ENCODE measurements at places on chromosomes 2 and 18.

DNA sequence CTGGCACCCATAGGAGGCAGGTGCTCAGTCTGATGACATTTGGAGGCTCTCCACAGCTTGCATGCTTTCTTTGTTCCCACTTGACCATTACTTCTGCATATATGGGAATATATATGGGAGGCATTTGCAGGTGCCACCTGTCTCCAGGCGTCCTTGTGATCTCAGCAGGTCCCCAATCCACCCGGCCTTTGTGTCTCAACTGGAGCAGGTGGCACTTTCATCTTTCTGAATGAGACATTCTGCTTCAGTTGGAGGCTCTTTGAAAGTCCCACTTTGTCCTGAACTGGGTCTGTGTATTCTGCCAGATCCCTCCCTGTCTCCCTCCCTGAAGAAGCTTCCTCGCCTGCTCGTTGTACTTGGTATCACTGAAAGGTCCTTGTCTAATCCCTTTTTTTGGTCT lies 318.1 kb upstream of the EPAS1 start:
- no peak for ATAC-seq

- no peak for ATAC-seq
These were observed 268.8 kb downstream of the TWIST2 start for GRCh38 chr2:239116456-239117246.

- ATAC-seq = no peak
These were observed 47.2 kb upstream of the ZNF396 start for GRCh38 chr18:35424356-35424755.

DNA sequence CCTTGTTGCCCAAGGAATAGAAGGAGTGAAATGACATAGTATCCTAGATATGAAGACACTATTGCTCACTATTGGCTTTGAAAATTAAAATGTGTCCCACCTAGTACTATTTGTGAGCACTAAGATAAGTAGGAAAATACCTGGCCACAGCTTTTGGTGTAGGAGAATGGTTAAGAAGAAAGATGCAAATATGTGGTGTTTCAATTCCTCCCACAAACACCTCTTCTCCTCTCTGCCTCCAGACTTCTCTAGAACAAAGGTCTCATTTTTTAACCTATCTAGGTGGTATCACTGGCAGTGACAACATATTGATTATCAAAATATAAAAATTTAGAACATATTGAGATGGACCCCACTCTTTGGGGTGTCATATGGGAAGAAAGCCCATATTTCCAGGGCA lies 929.9 kb upstream of the FANCL start:
- peak; percentile 65 for ATAC-seq

DNA sequence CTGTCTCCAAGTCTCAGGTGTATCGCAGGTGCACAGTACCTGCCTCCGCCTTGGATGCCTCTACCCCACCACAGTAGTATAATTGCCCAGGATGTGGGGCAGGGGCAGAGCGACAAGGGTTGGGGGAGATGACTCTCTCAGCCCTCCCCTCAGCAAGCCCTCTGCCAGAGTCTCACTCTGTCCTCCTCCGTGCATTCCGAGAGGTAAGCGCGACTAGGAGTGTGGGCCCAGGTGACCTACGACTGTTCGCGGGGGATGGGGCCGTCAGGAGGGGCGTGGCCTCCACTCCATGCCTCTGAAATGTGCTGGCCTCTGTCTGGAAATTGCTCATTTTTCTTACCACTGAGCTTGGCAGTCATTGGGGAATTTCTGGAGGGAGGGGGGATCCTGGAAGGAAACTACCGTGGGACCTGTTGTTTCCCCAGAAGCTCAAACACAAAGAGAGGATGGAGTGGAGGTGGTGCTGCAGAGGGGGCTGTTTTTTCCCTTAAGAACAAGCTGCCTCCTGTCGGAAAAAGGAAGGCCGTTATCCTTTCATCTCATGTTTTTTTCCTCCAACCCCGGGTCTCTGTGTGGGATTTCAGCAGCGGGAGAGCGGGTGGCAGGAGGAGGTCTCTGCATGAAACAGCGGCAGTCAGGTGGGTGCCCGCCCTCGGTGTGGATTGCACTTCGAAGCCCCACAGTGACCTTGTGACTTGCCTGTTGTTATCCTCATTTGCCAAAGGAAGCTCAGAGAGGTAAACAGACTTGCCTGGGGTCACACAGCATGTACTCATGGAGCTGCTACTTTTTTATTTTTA lies 13.0 kb upstream of the RALB start:
- no peak for ATAC-seq

- no peak for ATAC-seq
These were observed 128.9 kb upstream of the CELF4 start for GRCh38 chr18:37694516-37694915.

GRCh38 chr2:65300134-65300760 lies 72.6 kb downstream of the ACTR2 start:
- no peak for ATAC-seq

DNA sequence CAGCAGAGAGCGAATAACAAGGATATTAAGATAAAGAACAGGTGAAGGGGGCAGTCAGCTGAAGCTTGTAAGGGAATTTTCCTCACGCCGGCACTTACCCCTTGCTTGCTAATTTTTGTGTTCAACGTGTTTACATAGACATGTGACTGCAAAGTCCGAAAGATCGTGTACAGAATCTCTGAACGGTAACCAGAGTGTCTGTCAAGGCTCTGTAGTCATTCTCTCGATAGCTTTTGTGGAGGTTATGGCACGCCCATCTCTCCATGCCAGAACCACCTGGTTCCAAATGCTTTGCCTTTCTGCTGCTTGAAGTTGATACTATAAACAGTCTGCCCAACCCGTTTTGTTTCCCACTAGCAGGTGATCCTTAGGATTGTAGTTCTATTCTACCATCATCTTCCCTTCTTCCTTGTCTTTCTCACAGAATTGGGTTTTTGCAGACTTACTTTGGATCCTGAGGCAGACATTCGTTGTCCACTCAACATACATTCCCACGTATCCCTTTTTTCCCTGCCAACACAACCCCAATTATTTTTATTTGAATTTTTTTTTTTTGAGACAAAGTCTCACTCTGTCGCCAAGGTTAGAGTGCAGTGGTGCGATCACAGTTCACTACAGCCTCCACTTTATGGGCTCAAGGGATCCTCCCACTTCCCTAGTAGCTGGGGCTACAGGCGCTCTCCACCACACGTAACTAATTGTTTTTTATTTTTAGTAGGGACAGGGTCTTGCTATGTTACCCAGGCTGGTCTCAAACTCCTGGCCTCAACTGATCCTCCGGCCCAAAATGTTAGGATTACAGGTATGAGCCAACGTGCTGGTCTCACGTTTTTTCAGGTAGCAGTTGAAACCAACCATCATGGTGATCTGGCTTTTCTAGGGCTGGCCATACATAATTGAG lies 1.3 kb upstream of the USP34 start:
- ATAC-seq = no peak

DNA sequence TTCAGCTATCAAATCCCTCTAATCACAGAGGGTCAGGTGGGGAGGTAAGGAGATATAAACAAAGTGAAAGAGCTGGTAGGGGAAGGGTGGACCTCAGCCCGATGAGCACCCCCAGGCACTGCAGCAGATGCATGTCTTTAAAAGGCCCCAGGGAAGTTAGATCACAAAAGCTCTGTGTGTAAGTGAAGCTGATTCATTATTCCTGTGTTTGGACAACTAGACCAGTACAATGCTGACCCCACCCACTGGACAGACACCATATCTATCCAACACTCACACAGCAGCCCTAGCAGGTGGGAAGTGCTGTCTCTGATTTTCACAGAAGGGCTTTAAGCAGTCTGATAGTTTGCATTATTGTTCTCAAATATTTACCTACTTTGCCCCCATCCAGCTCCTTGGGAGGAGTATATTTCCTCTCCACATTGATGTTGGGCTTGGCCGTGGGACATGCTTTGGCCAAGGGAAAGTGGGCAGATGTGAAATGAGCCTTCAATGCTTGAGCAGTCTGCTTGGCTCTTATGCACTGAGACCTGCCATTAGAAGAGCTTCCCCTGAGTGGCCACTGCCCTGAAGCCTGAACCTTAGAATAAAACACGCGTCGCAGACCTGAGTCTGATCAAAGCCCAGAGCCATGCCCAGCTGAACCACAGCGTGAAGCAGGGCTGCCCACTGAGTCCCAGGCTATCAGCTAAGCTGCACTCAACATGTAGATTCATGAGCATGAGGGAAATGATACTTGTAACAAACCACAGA lies 111.4 kb downstream of the COPS8 start:
- ATAC-seq = no peak

DNA sequence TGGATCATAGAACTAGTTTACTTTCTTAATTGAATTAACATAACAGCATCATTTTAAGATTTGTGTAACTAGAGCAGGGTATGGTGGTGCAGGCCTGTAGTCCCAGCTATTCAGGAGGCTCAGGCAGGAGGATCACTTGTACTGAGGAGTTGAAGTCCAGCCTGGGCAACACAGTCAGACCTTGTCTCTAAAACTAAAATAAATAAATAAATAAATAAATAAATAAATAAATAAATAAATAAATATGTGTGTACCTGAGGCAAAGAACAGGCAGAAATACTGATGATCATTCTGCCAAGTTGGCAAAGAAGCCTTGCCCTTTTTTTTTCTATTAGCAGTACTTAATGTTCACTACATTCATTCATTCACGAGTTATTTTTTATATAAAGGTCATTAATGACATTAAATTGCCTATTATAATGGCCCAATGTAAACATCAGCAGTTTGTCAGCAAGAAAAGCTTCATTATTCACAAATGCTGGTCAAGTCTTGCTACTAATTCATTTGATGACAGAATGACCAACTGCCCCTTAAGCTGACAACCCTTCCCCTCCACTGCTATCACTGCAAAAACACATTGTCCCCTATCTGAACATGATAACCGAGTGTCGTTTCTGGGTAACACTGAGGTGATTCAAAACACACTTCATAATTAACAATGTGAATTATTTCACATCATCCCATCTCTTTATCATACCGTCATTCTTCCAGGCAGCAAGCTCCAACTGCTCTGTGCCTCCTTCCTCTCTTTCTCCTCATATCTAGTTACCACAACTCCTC lies 39.0 kb downstream of the ARL5A start:
- ATAC-seq = no peak

DNA sequence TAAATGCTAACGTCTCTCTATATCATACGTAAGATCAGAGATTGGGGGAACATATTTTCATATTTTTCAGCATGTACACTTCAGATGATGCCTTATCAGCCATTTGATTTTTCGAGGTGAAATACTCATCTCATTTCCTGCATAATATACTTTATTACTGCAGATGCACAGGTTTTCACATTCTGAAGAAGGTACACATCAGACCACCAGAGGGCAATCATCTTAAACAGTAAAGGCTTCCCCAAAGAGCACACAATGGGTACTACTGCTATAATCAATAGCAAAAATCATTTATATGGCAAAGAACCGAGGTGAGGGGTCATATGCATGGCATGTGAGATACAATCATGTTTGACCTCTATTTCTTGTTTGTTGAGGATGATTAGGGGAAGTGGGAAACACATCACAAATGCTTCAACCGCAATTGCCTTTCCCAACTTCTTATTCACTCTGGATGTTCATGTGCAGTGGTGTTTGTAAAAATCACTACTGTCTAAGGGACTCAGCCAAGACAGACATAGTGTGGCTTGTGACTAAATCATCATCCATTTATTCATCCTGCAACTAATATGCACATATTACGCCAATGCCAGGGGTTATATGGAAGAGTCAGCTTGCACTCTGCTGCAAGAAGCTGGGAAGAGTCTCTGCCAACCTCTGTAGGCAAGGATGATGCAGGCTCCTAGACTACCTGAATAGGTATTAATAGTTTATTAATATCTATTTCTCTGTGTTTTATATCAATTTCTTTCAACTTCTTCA lies 118.7 kb downstream of the EPB41L3 start:
- ATAC-seq = no peak

GRCh38 chr2:5911718-5912117 lies 219.5 kb downstream of the SOX11 start:
- no peak for ATAC-seq
